MCF 10A (cell line): ENCODE measurements at places on chromosomes 5 and 9.
A peak's percentile ranks its signal among the peaks of the same experiment; 100 is the strongest.

GRCh38 chr5:127840198-127840524, 137.0 kb downstream of the CCDC192 start:
- no peak for DNase-seq

DNA sequence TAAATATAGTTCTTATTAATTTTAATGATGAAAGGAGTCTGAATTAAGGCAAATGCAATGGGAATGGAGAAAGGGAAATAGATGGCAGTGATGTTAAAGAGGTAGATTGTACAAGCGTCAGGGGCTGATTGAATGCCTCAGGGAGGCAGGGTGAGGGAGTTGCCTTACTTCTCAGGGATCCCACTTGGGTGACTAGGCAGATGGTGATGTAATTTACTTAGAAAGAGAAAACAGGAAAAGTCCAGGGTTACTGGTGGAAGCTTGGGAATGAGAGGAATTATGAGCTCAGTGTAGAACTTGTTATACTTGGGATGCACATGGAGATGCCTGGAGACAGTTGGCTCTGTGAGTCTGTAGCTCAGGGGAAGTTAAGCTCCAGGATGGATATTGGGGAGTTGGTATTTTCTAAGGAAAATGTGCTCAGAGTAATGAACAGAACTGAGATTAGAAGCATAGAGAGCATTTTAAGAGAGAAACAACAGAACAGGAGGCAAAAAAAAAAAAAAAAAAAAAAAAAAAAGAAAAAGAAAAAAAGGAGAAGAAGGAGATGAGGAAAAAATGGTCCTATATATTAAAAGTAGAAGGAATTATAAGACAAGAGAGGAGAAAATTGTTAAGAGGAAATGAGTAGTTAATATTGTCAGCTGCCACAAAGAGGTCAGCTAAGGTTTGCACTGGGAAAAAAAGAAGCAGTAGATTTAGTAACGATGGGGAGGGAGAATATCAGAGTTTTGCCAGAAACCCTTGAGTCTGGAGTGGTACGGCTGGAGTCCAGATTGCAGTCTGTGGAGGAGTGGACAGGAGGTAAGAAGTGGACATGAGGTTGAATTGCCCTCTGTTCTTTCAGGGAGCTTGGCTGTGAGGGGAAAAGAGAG, 88.0 kb upstream of the ELL2 start:
- DNase-seq: no peak

DNA sequence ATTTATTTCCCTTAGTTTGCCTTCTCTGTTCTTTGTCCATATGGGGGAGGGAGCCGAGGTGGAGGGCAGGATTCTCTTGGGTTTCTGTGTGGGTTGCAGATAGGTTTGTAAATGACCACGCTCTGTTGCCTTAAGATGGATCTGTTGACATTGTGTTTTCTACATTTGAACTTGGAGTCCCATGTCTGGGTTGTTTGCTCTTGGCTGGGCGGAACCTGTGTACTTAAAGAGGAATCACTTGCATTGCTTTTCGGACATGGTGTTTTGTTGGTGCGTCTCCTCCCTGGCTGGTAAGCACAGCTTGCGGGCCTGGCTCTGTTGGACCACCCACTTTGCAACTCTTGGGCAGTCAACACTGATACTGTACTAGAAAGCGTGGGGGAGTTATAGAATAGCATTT, 45.9 kb downstream of the EHMT1 start:
- DNase-seq: no peak

DNA sequence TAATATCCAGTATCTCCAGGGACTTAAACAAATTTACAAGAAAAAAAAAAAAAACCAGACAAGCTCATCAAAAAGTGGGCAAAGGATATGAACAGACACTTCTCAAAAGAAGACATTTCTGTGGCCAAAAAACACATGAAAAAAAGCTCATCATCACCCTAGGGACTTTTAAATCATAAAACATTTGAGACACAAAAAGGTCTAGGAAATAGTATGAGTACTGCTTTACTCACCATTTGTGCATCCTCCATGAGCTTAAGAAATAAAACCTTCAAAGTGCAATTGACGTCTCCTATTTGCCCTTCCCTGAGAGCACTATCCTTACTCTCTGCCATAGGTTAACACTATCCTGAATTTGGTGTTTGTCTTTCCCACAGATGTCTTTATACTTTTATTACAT, 193.7 kb upstream of the NREP start:
- DNase-seq: no peak

DNA sequence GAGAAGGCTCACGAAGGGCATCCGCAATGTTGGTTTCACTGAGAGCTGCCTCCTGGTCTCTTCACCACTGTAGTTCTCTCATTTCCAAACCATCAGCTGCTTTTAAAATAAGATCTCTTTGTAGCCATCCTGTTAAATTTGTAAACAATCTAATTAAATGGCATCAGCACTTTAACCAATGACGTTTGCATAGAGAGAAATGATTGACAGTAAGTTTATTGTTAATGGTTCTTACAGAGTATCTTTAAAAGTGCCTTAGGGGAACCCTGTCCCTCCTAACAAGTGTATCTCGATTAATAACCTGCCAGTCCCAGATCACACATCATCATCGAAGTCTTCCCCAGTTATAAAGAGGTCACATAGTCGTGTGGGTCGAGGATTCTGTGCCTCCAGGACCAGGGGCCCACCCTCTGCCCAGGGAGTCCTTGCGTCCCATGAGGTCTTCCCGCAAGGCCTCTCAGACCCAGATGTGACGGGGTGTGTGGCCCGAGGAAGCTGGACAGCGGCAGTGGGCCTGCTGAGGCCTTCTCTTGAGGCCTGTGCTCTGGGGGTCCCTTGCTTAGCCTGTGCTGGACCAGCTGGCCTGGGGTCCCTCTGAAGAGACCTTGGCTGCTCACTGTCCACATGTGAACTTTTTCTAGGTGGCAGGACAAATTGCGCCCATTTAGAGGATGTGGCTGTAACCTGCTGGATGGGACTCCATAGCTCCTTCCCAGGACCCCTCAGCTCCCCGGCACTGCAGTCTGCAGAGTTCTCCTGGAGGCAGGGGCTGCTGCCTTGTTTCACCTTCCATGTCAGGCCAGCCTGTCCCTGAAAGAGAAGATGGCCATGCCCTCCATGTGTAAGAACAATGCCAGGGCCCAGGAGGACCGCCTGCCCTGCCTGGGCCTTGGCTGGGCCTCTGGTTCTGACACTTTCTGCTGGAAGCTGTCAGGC, 16.6 kb downstream of the SQSTM1 start:
- DNase-seq: no peak

DNA sequence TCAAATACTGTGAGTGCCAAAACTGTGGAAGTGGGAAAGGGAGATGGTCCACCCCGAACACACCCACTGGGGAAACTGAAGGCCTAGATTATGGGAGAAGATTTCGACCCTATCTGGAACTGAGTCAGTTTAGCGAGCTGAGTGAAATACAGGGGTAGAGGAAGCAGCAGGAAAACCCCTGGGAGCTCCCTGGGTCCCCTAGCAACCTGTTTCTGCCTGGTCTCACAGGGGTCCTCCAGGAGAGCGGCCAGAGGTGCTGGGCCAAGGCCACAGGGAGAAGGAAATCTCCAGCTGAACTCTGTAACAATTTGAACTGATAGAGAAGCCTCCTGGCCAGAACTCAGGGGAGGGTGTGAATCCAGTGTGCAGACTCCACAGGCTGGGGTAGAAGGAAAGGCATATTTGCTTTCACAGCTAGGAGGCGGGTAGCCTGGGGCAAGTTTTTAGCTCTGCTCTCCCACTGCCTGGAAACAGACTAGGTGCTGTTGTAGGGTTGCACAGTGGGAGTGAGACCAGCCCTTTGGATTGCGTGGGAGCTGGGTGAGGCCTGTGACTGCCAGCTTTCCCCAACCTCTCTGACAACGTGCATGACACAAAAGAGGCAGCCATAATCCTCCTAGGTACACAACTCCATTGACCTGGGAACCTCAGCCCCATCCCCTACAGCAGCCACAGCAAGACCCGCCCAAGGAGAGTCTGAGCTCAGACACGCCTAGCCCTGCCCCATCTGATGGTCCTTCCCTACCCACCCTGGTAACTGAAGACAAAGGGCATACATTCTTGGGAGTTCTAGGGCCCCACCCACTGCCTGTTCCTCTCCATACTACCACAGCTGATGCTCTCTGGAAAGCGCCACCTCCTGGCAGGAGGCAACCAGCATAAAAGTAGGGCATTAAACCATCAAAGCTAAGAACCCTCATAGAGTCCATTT, 78.8 kb upstream of the GPBP1 start:
- DNase-seq: peak; percentile 40
